Caudate nucleus (tissue), 63 donors: ENCODE measurements at places on chromosomes 3 and 15.

DNA sequence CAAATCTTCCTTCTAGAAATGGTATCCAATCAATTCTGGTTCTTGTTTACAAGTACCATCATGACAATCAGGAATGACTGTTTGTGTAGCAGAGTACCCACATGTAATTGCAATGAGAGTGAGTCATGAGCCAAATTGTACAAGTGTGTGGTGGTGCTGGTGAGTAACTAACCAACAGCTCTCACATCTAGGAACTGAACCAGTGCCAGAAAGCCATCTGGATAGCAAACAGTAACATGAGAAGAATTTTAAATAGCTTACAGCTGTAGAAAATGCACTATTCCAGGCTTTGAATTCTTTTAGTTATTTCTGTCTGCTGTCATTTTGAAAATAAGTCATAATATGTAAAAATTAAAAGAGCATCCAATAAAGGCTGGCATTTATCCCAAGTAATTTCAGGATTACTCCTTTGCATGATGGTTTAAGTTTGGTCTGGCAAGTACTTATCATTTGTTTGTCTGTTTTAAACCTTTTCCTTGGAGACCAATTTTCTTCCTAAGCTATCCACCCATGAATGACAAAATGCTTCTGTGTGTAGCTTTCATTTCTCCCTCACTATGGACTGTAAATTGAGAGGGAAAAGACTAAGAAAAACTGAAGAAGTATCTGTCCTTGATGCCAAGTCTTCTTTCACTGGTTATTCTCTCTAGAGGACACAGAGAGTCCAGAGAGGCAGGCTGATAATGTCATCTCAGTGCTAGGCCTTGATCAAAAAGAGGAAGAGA is 60.0 kb downstream of the PIK3CB start:
- peak; percentile 9 for DNase-seq

DNA sequence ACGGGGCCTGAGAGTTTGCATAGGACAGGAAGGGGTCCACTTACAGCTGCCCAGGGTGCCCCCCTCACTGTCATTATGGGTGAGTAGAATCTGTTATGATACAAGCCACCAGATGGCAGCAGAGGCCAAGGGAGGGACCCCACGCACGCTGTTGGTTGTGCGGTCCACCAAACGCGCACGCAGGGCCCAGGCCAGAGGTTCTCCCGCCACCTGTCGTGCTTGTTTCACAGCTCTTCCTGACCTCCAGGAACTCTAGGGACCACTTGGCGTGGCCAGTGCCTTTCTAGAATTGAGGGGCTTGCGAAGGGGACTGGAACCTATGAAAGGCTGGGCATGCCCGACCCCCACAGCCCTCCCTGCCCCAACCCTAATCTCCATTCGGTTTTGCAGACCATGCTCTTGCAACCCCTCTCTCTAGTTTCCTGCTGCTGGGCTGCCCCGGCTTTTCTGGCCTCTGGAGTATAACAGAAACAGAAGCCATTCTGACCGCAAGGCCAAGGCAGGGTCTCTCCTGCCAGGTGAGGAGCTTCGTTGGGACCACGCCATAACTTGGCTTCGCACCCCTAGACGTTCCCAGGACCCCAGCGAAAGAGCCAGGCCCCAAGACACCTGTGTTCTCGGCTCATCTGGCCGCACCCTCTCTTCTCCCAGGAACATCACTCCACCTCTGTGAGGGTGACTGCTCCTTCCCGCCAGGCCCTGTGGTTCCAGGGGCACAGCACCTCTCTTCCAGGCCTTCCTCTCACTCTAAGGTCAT is 46.0 kb downstream of the ALDH1L1 start:
- peak; percentile 32 for DNase-seq

- no peak for DNase-seq
Observed at GRCh38 chr3:156460206-156460611, 94.7 kb downstream of the SSR3 start.

DNA sequence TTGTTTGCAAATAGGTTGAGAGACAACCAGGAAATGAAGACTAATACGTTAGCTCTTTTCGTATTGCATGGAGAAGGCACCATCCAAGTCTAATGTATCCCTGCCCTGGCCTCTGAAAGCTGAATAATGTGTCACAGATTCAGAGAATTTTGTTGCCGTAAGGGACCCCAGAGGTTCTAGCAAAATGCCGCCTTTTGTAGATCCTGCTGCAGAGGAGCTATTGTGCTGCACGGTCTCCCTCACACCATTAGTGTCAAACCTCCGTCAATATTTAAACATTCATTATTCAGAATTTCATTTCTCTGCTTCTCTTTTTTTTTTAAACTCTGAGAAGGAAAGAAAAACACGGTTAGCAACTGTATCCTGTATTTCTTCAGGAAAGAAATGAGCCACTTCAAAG is 238.7 kb downstream of the EPHB1 start:
- DNase-seq = no peak

DNA sequence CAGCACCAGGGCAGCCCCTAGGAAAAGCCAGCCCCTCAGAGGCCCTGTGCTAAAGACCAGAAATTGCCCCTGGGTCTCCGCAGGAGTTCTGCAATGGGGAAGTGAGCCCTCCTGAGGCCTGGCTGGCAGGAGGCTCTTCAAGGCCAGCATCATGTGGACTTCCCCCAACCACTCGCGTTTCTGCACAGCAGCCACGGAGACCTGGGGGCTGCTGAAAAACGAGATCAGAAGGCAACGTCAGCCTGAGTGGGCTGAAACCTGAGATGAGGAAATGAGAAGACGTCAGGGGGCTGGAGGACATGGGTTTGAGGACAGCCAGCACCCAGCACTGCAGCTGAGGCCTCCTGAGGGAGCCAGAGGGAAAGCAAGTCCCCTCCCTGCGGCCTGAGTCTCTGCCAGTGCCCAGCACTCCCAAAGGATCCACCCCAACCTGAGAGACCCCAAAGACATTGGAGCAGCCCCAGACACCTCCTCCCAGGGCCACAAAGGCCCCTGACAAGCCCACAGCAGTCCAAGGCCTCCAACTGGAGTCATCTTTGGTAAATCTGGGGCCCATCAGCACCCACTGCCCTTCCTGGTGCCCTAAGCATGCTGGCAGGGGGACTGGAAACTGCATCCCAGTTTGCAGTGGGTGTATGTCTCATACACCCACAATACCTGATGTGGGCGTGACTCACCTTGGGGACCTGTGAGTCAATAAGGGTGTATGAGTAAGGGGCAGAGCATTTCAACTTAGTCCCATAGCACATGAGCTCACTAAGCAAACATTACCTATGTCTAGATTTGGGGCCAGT is 29.2 kb upstream of the CYP11A1 start:
- no peak for DNase-seq

- DNase-seq = no peak
Observed at GRCh38 chr15:31554261-31554660, 227.6 kb downstream of the KLF13 start.

GRCh38 chr15:63390689-63391088 is 9.0 kb upstream of the CA12 start:
- DNase-seq = no peak

DNA sequence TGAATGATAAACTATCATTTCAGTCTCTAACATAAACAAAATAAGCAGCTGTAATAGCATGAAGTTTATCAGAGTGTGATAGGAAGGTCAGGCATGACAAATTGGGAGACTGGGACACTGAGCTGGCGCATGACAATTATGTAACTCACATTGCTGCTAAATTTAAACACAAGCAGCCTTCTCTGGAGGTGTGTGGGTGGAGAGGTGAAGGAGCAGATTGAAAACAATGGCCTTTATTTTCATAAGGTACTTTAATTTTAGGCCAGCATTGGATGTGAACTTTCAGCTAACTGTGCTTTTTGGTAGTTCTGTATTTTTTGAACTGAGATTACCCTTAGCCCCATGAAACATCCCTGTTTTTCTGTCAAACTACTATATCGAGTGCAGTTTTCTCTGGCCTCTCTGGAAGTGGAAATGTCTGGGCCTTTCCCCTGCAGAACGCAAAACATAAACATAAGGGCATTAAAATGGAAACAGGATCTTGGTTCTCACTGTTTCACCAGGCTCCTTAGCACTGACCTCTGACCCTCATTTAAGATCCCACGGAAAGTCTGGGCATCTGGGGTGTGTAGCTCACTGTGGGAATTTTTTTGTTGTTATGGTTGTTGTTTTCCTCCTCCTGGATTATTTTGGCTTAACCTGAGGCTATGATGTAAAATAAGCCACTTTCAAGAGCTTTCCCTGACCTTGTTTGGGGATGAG is 160.1 kb upstream of the DPH6 start:
- DNase-seq = no peak

DNA sequence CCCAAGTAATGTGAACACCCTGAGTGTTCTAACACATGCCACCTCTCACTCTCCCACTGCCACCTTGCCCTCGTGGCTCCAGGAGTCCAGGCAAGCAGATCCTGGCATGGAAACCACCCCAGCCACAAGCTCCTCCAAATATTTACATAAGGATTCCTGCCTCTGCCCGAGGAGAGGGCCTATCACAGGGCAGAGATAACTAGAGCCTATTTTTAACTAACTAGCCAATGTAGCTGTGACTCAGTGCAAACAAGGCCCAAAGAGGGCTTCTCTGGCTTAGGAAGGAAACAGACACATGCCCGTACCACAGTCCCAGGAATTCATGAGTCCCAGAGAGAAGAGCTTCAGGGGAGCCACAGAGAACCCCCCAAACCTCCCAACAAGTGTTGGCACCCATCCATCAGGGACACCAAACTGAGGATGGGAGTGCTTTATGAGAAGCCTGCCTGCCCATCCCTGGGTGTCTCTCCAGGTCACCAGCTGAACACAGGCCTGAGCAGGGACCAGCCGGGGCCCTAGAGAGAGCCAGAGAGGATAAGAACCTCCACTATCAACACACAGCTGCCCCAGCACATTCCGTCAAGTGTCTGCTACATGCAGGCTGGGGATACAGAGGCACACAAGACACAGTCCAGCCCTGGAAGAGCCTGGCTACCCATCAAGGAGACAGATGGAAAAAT is 9.2 kb downstream of the FYCO1 start:
- no peak for DNase-seq

DNA sequence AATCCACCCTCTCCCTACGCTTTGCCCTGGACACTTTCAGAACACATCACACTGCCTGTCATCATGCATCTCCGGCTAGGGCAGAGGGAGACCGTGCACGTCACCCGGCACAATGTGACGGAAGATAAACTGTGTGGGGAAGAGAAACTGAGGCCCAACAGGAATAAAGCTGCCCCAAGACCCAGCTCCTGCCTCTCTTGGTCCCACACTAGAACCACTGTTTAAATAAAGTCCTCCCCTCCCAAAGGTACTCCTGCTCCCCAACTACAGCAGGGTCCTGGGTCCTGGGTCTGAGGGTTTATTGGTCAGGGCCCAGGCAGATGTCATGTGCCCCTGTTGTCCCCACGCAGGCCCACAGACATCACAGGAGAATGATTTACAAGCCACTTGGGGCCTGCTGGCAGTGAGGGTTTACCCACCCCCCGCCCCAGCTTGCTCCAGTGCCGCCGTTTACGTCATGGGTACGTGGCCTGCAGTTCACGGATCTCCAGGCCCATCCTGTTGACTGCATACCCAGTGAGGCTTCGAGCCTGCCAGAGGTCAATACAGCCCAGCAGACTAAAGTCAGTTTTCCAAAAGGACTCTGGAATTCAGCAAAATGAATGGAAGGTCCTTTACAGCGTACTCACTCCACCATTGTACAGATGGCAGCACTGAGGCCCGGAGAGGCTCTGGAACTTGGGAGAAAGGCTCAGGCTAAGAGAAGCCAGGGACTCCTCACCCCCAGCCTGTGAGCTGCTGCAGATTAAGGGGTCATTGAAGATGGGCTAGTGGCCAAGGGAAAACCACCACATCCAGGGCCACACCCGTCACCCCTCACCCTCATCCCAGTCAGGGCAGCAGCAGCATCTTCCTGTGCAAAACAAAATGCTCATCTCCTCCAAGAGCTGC is 23.2 kb downstream of the ALS2CL start:
- DNase-seq = no peak

- no peak for DNase-seq
Observed at GRCh38 chr3:41874022-41874421, 87.9 kb downstream of the ULK4 start.

DNA sequence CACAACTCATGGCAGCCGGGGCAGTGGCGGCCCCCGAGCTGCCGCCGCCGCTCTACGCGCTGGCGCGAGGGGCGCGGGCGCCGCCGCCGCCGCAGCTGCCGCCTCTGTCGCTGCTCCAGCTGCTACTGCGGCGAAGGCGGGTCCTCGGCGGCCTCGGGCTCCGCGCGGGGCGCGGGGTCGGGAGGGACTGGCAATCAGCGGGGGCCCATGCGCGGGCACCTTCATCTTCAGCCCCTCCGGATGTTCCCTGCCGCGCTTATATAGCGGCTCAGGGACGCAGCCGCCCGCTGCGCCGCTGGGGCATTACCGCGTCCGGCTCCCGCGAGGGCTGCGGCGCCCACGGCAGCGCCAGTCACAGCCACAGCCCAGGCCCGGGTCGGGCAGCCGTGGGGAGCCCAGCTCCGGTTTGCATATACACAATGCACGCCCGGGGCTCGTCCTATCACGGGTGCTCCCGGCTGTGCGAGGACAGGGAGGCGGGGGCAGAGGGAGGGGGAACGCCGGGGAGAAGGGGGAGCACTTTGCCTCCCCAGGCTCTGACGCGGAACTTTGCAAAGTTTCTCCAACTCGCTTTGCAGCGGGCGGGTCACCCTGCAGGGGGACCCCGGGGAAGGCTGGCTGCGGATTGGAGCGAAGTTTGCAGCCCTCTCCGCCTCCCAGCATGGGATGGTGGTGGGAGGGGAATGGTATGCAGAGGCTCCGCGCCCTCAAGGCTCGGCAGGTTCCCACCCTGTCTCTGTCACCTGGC is at the start of gene VGLL3:
Gene VGLL3, minus strand, starts transcription at position 416 of the 748 bp plus-strand sequence. Its CDS starts 406 bp downstream, at position 10.
- no peak for DNase-seq

GRCh38 chr15:40344631-40345120 is 3.9 kb upstream of the CCDC9B start:
- DNase-seq = peak; percentile 85

GRCh38 chr3:152184971-152185686 is 83.6 kb upstream of the MBNL1 start:
- DNase-seq = no peak

DNA sequence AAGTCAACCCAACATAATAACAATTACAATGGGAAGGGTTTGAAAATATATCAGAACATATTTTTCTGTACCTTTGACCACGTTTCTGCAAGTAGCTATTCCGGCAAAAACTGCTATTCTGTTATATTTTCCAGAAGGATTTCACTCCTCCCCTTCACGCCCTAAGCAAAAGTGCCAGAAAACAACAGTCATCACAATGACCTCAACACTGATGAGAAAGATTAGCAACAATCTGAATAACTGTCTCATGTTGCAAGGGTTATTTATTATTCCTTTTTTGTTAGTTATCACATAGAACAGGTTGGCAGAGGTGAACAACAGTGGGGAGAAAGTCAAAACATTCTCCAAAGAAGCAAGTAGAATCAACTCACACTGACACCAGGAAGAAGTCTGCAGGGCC is 269.4 kb upstream of the ARRDC4 start:
- no peak for DNase-seq

GRCh38 chr3:9231471-9231870 is 18.0 kb downstream of the SRGAP3 start:
- no peak for DNase-seq

DNA sequence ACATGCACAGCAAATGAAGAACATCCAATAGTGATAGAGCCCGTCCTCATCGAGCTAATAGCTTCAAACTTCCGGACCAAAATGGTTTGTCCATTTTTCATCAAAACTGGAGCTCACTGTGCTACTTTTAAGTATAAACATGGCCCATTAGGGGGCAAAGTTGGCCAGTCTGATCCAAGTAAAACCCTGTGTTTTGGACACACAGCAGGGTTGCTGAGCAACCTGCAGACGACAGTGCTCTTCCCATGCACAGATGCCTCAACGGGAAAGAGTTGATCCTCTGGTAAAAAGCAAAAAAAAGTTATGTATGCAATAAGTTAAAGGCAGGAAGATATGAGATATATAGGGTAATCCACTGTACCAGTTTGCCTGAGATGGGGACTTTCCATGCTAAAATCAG is 244.0 kb upstream of the THBS1 start:
- no peak for DNase-seq
